ENCODE measurements at places on chromosomes 12 and 14.

DNA sequence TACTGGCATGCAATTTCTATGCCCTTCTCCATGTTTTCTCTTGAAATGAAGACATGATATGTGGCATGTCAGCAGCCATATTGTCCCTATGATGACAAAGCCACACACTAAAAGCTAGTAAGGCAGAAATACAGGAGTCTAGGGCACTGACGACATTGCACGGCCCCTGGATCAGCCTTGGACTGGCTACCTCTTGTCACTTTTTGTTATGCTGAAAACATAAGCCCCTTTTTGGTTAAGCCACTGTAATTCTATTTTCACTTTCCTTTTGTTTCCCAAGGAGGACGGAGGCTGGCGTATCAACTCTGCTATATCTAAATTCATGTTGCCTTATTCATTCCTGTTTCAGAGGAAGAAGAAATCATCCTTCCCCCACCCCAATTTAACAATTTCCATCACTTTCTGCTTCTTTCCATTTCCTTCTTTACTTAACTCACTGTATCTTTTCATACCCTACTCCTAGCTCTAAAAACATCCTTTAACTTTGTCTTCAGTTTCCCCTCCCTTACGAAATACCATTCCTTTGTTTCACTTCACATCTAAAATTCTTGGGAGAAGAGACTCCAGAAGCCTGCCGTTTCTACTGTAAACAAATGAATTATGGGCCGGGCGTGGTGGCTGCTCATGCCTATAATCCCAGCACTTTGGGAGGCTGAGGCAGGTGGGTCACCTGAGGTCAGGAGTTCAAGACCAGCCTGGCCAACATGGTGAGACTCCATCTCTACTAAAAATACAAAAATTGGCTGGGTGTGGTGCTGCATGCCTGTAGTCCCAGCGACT, 364.1 kb downstream of the PCNX1 start:
- no peaks in the 10 kb centered on the region for H3K27me3 ChIP-seq
- no peaks in the 10 kb centered on the region for H3K4me1 ChIP-seq
- H3K4me3 ChIP-seq: no peak overlapping the region
- no peak overlapping the region for H3K27ac ChIP-seq

DNA sequence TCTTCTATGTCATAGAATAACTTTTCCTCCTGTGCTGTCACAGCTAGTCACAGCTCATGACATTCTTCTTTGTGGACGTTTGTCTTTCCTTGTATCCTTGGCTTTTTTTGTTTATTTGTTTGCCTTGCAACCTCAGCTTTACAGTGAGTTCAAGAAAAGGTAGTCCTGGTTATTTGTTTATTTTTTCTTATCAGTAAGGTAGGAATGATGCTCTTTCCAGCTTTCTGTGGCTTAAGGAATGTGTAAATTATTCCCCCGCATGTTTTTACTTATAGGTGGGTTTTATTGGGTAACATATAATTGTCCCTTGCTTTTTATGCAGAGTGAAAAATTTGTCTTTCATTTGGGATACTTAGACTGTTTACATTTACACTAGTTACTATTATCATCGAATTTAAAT, 1673.6 kb upstream of the FLRT2 start:
- no peaks in the 10 kb centered on the region for H3K4me1 ChIP-seq
- H3K4me3 ChIP-seq: no peak overlapping the region
- no peak for DNase-seq
- H3K36me3 ChIP-seq: no peaks in the 10 kb centered on the region
- H3K27me3 ChIP-seq: no peaks in the 10 kb centered on the region
- no peak overlapping the region for H3K27ac ChIP-seq

GRCh38 chr12:49010092-49010668, 8.4 kb downstream of the PRKAG1 start:
- peaks cover 40% of the 10 kb centered on the region for H3K36me3 ChIP-seq
- no peak for DNase-seq
- no peak overlapping the region for H3K4me3 ChIP-seq
- no peak overlapping the region for H3K27ac ChIP-seq
- H3K27me3 ChIP-seq: no peaks in the 10 kb centered on the region

DNA sequence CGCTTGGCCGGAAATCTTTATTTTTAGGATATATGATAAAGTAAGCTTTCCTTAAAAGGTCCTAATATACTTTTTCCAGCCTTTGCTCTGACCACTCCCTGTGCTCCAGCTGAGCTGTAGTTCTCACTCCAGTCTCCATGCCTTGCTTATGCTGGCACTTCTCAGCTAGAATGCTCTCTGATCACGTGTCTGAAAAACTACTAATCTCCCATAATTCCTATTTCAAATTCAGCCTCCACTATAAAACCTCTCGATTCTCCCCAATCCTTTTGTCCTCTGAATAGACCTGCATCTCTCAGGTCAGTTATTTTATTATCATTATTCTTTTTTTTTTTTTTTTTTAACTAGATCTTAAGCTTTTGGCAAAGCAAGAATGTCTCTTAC, 3.7 kb downstream of the BIN2 start:
- H3K36me3 ChIP-seq: peaks cover 3% of the 10 kb centered on the region
- H3K4me3 ChIP-seq: peak overlapping the region; percentile 68
- peaks cover 75% of the 10 kb centered on the region for H3K4me1 ChIP-seq
- no peaks in the 10 kb centered on the region for H3K27me3 ChIP-seq
- H3K27ac ChIP-seq: peak overlapping the region; percentile 94
- no peak for DNase-seq

- no peaks in the 10 kb centered on the region for H3K36me3 ChIP-seq
- no peak overlapping the region for H3K4me3 ChIP-seq
- H3K4me1 ChIP-seq: no peaks in the 10 kb centered on the region
- DNase-seq: no peak
- no peaks in the 10 kb centered on the region for H3K27me3 ChIP-seq
Observed at GRCh38 chr12:108576660-108577234, 14.4 kb downstream of the ISCU start.

- H3K4me3 ChIP-seq: no peak overlapping the region
- no peaks in the 10 kb centered on the region for H3K27me3 ChIP-seq
- DNase-seq: no peak
- no peak overlapping the region for H3K27ac ChIP-seq
- no peaks in the 10 kb centered on the region for H3K36me3 ChIP-seq
- no peaks in the 10 kb centered on the region for H3K4me1 ChIP-seq
Observed at GRCh38 chr14:62778310-62778709, 266.9 kb downstream of the KCNH5 start.

- no peak overlapping the region for H3K4me3 ChIP-seq
- DNase-seq: no peak
- no peaks in the 10 kb centered on the region for H3K27me3 ChIP-seq
- no peaks in the 10 kb centered on the region for H3K36me3 ChIP-seq
Observed at GRCh38 chr12:83826112-83826511, 1086.5 kb downstream of the SLC6A15 start.

DNA sequence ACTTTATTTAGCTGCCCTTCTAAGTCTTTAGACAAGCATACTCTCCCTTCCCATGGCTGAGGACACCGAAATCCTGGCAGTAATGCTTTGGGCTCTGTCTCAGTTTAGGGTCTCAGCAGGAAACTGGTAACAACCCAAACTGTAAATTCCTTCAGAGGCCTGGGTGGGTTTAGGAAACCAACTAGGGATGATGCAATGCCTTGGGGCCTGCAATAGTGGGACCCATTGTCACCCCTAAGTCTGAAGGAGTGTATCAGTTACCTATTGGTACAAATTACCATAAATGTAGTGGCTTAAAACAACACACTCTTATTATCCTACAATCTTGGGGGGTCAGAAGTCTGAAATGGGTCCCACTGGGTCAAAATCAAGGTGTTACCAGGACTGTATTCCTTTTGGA, 36.0 kb downstream of the DHRS2 start:
- no peak overlapping the region for H3K27ac ChIP-seq
- no peaks in the 10 kb centered on the region for H3K4me1 ChIP-seq
- no peak overlapping the region for H3K4me3 ChIP-seq

GRCh38 chr12:80235944-80236343, 136.6 kb downstream of the OTOGL start:
- no peak for DNase-seq
- H3K27me3 ChIP-seq: no peaks in the 10 kb centered on the region
- no peak overlapping the region for H3K27ac ChIP-seq
- no peak overlapping the region for H3K4me3 ChIP-seq
- no peaks in the 10 kb centered on the region for H3K4me1 ChIP-seq
- H3K36me3 ChIP-seq: no peaks in the 10 kb centered on the region

DNA sequence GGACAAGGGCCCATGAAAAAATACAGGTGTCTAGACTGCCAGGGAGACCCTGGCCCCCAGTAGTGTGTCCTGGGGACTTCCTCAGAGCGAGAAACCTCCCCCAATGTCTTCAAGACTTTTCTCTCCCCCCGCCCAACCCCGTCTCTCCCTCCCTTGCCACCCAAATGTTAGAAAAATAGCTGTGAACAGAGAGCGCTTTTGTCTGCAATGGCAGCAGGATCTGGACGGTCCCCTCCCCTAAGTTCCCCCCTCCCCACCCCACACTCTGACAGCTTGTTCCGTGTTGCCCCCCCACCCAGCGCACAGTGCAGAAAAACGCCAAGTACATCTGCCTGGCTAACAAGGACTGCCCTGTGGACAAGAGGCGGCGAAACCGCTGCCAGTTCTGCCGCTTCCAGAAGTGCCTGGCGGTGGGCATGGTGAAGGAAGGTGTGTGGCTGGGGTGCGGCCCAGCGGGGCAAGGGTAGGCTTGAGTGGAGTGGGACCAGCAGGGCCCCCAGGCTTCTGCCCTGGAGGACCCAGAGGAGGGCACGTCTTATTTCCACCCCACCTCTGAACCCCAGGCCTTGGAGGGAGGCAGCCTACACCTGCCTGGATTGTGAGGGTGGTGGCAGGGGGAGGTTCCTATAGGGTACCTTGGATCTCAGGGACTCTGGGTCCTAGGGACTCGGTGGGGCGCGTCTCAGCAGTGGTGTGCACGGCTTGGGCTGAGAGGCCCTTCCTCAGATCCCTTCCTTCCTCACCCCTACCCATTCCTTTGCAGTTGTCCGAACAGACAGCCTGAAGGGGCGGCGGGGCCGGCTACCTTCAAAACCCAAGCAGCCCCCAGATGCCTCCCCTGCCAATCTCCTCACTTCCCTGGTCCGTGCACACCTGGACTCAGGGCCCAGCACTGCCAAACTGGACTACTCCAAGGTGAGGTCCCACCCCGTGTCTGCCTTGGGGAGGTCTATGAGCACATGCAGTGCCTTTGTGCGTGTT, 4.8 kb downstream of the NR4A1 start:
- no peaks in the 10 kb centered on the region for H3K36me3 ChIP-seq
- H3K27ac ChIP-seq: no peak overlapping the region
- H3K4me1 ChIP-seq: peaks cover 13% of the 10 kb centered on the region

GRCh38 chr12:41121374-41121773, 66.7 kb upstream of the PDZRN4 start:
- no peaks in the 10 kb centered on the region for H3K36me3 ChIP-seq
- no peaks in the 10 kb centered on the region for H3K4me1 ChIP-seq
- no peaks in the 10 kb centered on the region for H3K27me3 ChIP-seq
- no peak overlapping the region for H3K27ac ChIP-seq

DNA sequence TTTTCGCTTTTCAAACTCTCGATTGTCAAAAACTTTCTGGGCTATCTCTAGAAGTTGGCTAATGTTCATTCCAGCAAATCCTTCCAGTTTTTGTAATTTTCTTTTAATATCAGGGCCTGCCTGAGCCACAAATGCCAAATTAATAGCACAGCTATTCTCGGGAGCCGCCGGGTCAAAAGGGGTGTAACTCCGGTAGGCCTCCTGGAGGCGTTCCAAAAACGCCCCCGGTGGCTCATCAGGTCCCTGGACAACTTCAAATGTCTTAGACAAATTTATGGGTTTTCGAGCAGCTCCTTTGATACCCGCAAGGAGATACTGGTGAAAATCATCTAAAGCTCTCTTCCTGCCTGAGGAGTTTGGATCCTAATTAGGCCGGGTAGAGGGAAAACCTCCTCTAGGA, 117.9 kb upstream of the PZP start:
- H3K4me1 ChIP-seq: peaks cover under 1% of the 10 kb centered on the region
- no peak for DNase-seq
- H3K27ac ChIP-seq: no peak overlapping the region
- H3K27me3 ChIP-seq: no peaks in the 10 kb centered on the region
- no peak overlapping the region for H3K4me3 ChIP-seq
- H3K36me3 ChIP-seq: no peaks in the 10 kb centered on the region

GRCh38 chr12:106239241-106239950, 8.4 kb downstream of the CKAP4 start:
- H3K27me3 ChIP-seq: no peaks in the 10 kb centered on the region
- no peak for DNase-seq
- no peak overlapping the region for H3K27ac ChIP-seq
- no peaks in the 10 kb centered on the region for H3K4me1 ChIP-seq

- H3K27ac ChIP-seq: no peak overlapping the region
- H3K27me3 ChIP-seq: no peaks in the 10 kb centered on the region
- H3K36me3 ChIP-seq: peaks cover 8% of the 10 kb centered on the region
- H3K4me3 ChIP-seq: no peak overlapping the region
- DNase-seq: peak; percentile 23
- H3K4me1 ChIP-seq: no peaks in the 10 kb centered on the region
Observed at GRCh38 chr12:93502802-93503623, 35.7 kb downstream of the MRPL42 start.

- no peak overlapping the region for H3K27ac ChIP-seq
- no peaks in the 10 kb centered on the region for H3K27me3 ChIP-seq
- DNase-seq: no peak
- no peak overlapping the region for H3K4me3 ChIP-seq
Observed at GRCh38 chr12:118302053-118302452, 70.7 kb downstream of the TAOK3 start.

- H3K27me3 ChIP-seq: no peaks in the 10 kb centered on the region
- H3K4me1 ChIP-seq: no peaks in the 10 kb centered on the region
- no peak overlapping the region for H3K27ac ChIP-seq
- H3K36me3 ChIP-seq: no peaks in the 10 kb centered on the region
- no peak for DNase-seq
Observed at GRCh38 chr14:75315144-75315543, 36.5 kb downstream of the FOS start.

- H3K4me3 ChIP-seq: no peak overlapping the region
- H3K36me3 ChIP-seq: peaks cover 45% of the 10 kb centered on the region
- H3K27ac ChIP-seq: no peak overlapping the region
- no peaks in the 10 kb centered on the region for H3K27me3 ChIP-seq
- DNase-seq: no peak
Observed at GRCh38 chr14:100144996-100145646, 14.3 kb downstream of the DEGS2 start.

DNA sequence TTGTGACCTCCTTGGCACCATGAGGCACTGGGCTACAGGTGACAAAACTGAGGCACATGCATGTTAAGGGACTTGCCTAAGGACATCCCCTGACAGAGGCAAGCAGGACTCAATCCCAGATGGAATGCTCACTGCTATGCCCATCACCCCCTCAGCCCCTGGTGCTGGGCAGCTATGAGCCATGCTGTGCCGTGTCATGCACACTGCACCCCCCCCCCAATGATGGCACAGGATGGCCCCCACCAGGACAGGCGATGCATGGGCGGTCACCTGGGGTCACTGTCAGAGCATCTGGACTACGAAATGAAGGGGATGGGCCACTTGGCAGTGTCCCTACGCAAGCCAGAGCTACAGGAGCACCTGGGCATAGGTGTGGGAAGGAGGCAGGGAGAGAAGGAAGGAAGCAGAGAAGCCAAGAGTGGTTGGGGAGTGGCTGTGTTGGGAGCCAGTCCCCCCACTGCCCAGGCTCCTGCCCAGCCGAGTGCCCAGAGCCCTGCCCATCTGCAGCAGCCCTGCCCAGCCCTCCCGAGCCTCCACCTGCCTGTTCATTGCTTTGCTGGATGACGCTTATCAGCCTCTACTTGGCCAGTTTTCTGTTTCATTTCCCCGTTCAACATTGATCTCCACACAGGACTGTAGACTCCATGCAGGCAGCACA, 84.9 kb upstream of the DIO3 start:
- no peaks in the 10 kb centered on the region for H3K4me1 ChIP-seq
- H3K36me3 ChIP-seq: no peaks in the 10 kb centered on the region
- H3K27ac ChIP-seq: no peak overlapping the region
- H3K4me3 ChIP-seq: no peak overlapping the region
- no peak for DNase-seq

- H3K27ac ChIP-seq: no peak overlapping the region
- no peaks in the 10 kb centered on the region for H3K27me3 ChIP-seq
- no peaks in the 10 kb centered on the region for H3K36me3 ChIP-seq
- no peak overlapping the region for H3K4me3 ChIP-seq
Observed at GRCh38 chr12:32043928-32044549, 62.6 kb upstream of the BICD1 start.

All from effector memory CD4-positive, alpha-beta T cell (primary cell).